T-helper 1 cell (primary cell): ENCODE measurements at places on chromosomes 1 and 21.

- DNase-seq, result no peak
Measured at GRCh38 chr1:22576617-22577016, 13.3 kb downstream of the EPHA8 start.

GRCh38 chr1:22728751-22729399 is 18.2 kb downstream of the EPHB2 start:
- no peak for DNase-seq

GRCh38 chr1:210369425-210369824 is 40.7 kb downstream of the HHAT start:
- no peak for DNase-seq

DNA sequence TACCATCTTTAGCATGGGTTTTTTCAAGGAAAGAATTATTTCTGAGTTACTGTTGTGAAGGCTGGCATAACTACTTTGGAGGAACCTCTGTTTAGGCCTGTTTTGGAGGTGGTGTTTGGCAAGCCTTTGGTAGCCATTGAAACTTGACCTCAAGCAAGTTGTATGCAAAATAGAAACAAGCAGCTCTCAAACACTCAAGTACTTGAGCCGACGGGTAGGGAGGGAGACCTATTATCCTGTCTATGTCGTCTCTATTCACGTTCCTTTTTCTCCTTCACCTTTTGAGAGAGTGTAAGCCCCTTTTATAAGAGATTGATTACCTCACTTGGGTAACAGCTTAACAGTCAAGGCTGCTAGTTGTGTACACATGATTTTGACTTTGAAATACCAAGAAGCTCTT is 878.3 kb upstream of the CXADR start:
- DNase-seq, result no peak

DNA sequence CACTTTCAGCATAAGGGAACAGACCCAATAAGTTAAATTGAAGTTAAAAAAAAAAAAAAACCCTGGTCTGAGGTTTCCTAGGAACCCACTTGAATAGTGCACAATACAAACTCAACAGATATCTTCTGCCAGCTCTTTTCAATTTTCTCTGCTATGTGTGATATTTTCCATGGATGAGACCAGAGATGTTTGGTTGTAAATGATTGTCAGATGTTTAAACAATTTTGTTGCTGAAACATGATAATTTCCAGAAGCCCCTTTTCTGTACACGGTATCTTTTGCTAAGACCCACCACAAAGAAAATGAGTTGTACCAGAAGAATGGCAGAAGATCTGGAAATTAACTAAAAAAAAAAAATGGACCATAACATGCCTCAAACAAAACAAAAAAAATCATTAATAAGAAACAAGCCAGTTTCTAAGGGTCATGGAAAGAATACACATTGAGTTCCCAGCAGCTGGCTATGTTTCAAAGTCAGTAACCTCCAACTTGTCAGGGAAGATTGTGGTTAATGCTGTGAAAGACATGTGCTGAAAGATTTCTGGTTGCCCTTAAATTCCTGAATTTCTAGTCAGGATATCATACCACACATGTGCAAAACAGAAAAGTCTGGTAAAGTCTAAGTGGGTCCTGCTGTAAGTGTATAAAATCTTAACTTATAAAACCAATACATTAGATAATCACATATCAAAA is 35.6 kb upstream of the MGST3 start:
- no peak for DNase-seq

GRCh38 chr1:39017266-39017665 is 8.9 kb upstream of the NDUFS5 start:
- DNase-seq, result no peak

DNA sequence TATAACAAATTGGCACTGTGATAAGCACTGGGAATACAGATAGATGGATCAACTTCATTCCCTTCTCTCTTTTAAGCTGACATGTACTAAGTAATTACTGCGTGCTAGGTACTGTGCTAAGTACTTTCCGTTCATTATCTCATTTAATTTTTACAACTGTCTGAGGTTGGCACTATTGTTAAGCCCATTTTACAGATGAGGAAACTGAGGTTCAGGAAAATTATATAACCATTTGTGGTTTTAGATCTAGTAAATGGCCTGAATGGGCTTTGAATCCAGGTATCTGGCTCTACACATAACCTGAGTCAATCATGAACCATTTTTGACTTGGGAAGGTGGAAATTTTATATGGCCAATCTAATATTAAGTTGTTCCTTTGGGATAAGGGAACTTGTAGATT is 3.6 kb upstream of the HMGCS2 start:
- DNase-seq, result no peak

DNA sequence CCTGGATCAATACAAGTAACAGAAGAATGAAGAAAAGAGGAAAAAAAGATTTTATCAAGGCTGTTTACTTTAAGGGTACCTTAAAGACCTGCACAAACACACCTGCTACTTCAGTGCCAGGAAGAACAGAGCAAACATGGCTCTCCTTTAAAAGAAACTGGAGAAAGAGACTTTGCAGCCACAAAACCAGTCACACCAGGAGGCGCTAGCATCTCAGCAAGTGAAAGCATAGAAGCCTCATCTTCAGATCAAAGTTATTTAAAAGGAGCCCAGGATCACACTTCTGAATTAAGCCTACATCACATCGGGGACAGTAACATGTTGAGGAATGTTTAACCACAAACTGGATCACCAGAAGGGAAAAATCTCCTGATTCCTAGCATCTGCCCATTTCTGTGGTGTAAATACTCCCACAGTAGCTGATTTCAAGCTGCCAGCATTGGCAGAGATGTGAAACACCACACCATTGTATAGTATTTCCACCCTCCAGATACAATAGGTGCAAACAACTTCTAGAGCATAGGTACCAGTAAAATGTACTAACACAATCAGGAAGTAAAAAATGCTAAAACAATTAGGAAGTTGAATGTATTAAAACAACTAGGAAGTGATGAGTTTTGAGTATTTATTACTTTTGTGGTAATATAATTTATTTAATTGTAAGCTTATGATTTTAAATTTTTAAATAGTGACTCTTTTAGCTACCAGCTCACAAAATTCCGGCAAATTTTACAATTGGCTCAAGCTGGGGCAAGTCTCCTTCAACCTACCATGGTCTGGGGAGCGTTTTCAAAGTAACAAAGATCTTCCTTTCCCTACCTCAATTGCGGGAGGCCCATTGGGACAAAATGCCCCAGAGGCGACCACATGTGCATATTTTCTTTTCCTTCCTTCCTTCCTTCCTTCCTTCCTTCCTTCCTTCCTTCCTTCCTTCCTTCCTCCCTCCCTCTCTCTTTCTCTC is 105.3 kb upstream of the CLDN14 start:
- no peak for DNase-seq
